ENCODE measurements at places on chromosomes 11 and 22.

DNA sequence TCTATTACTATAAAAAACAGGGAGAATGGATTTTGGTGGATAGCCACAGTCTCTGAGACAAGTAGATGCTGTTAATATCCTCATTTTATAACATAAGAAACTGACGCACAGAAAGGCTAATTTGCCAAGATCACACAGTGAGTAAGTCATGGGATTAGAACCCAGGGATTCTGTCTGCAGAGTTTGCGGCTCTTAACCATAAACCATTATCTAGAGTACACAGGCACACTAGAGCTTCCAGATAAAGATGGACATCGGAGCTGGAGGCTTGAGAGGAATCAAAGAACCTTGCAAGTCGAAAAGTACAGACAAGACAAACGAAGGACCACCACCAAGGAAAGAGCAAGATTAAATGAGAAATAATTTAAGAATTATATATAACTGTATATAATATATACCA, 11.3 kb downstream of the LGALS12 start:
- no peak for DNase-seq

DNA sequence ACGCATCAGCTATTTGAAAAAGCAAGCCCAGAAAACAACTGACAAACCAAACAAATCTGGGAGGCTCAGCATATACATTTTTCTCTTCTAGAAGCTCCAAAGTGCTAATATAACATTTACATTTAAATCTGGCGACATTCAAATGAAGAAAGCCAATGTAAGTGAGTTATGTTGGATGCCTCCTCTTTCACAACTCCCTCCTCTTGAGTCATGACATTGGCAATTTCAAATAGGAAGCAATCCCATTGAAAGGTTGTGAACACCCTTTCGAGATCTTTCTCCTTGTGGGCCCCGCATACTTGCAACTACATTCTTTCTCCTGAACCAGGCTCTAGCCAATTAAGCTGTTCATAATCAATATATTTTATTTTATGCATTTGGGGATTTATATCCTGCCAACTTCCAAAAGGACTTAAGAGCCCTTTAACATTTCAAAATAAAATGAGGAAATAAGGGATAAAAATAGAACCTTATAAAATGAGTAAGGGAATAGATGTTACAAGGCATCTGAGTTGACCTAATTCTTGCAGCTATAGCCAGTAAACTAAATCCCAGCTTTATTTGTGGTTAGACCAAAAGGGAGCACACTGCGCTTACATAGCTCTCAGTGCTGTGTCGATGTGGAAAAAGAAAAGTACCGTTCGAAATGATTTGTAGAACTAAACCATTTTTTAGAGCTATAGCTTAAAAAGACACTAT, 129.5 kb upstream of the SESN3 start:
- no peak for DNase-seq

- no peak for DNase-seq
Observed at GRCh38 chr22:23246982-23247766, 66.9 kb downstream of the BCR start.

DNA sequence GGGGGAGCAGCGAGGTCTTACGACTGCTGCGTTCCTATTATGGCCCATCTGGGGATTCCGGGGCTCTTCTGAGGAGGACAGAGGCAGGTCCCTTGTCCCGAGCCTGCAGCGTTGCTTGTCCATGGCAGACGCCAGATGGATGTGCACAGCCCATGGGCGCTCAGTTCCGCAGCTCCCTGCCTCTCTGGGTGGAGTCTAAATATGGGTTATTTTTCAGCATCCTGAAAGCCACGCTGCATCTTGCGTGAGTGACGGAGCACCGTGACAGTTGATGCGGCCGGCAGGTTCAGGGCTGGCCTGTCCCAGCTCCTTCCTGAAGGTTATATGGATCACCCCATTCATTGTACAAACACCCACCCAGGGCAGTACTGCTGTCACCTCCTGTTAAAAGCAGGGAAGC, 1169.4 kb downstream of the BRD1 start:
- no peak for DNase-seq

- DNase-seq: no peak
Observed at GRCh38 chr11:73114110-73114834, 27.8 kb downstream of the FCHSD2 start.
